ENCODE measurements at places on chromosomes 12 and 14.

DNA sequence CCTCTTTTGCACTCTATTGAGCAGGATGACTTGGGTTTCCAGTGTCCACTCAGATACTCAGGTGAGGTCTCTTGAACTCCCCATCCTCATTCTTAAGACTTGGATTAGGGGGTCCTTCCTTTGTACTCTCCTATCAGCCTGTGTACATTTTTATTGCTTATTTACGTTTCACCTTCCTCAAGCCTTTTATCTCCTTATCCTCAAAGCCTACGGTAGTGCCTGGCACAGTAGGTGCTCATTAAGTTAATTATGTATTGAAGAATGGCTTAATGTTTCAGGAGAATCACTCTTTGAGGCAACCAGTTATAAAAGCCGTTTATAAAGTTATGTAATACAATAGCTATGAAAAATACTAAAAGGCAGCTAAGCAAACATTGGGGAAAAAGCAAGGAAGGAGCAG, 315.7 kb downstream of the NPAS3 start:
- no peak for DNase-seq

GRCh38 chr12:104012331-104012730, 37.7 kb downstream of the GLT8D2 start:
- no peak for DNase-seq

DNA sequence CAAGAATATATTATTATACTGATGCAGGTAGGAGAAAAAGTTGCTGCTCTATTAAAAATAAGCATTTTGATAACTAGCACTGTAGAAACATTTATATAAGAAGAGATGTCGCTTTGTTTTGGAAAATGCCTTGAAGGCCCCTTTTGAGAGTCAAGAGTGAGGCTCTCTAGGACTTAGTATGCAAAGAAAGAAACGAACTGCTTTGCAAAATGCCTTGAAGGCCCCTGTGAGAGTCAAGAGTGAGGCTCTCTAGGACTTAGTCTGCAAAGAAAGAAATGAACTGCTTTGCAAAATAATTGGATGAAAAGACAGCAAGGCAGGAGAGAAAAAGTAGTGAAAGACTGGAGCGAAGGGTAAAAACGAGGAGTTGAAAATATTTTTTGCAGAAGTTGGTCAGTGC, 65.9 kb downstream of the AVPR1A start:
- DNase-seq: no peak

GRCh38 chr12:122012184-122012583, 9.5 kb upstream of the BCL7A start:
- no peak for DNase-seq

- DNase-seq: no peak
Observed at GRCh38 chr12:14827043-14827442, 13.1 kb upstream of the SMCO3 start.

DNA sequence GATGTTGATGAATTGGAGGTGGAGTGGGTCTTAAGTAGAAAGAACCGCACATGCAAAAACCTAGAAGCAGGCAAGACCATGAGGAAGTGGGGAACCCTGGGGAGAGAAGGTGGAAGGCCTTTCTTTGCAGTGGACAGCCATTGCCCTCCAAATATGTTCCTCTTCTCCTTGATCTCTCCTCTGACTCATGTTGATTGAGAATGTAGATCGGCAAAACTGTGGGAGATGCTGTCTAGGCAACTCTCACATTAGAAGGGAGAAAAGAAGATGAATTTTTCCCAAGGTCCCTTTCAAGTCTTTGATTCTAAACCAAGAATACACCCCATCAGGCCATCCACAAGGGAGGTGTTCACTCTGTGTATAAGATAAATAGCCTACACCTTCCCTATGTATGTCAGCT, 257.5 kb downstream of the MSRB3 start:
- DNase-seq: no peak

DNA sequence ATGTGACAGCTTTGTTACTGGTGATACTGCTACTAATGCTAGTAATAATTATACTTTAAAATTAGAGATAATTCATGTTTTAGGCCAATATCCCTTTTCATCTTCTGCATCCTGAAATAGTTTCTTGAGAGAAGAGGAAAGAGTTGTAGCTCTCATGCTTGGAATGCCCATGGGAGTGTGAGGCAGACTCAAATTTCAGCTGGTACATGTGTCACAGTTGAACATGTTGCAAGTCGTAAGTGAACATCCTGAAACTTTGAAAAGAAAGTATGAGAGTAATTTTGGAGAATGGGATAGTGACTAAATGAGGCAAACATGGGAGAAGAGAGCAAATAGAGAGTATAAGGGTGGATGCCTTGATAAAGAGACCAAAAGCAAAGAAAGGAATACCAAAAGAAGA, 168.0 kb downstream of the TMTC3 start:
- no peak for DNase-seq
